ENCODE measurements at places on chromosomes 11 and 22.
A peak's percentile ranks its signal among the peaks of the same experiment; 100 is the strongest.

GRCh38 chr11:113274713-113275582 lies 39.4 kb upstream of the TTC12 start:
- DNase-seq: no peak

DNA sequence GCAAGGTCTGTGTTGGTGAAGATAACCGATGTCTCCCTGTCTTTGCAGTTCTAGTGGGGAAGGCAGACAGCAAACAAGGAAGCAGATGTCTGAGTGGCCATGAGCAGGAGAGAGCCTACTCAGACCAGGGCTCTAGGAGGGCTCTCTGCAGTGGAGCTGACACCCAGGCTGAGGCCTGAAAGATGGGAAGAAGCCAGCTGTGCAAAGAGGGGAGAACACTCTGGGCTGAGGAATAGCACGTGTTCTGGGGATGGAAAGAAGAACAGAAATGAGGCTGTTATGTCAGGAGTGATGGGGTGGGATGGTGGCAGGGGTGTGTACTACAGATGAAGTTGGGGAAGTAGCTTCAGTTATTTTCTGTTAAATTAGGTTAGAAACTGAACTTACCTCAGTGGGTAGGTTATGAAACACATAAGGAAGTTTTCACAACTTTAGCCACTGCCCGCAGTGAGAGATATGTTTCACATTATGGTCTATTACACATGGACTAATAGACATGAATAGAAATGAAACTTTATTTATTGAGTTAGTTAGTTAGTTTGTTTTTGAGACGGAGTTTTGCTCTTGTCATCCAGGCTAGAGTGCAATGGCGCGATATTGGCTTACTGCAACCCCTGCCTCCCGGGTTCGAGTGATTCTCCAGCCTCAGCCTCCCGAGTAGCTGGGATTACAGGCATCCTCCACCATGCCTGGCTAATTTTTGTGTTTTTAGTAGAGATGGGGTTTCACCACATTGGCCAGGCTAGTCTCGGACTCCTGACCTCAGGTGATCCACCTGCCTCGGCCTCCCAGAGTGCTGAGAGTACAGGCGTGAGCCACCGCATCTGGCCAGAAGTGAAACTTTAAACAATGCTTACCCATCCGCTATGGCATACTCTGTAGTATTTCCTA lies 7.8 kb downstream of the DCPS start:
- DNase-seq: no peak

GRCh38 chr11:69637941-69638871 lies 2.8 kb upstream of the CCND1 start:
- no peak for DNase-seq

GRCh38 chr11:7442588-7443215 lies 42.6 kb upstream of the OLFML1 start:
- DNase-seq: peak; percentile 26

GRCh38 chr11:36577859-36578258 lies 10.1 kb downstream of the RAG1 start:
- no peak for DNase-seq
